ENCODE measurements at places on chromosomes 3 and 15.
A peak's percentile ranks its signal among the peaks of the same experiment; 100 is the strongest.

DNA sequence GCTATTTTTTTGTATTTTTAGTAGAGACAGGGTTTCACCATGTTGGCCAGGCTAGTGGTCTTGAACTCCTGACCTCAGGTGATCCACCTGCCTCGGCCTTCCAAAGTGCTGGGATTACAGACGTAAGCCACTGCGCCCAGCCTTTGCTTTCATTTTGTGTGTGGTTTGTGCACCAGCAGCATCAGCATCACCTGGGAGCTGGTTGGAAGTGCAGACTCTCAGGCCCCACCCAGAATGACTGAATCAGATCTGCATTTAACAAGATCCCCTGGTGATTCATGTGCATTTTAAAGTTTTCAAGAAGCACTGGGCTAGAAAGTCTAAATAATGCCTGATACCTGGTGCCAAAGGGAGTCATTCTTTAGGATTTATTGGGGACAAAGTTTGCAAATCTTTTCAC is 73.4 kb upstream of the BNIP2 start:
- DNase-seq = no peak

GRCh38 chr3:10992017-10992942 is at the start of gene SLC6A1:
Gene SLC6A1, plus strand, starts transcription at chr3:10992748. Its CDS starts 24,464 bp downstream, at chr3:11017212.
- no peak for DNase-seq

DNA sequence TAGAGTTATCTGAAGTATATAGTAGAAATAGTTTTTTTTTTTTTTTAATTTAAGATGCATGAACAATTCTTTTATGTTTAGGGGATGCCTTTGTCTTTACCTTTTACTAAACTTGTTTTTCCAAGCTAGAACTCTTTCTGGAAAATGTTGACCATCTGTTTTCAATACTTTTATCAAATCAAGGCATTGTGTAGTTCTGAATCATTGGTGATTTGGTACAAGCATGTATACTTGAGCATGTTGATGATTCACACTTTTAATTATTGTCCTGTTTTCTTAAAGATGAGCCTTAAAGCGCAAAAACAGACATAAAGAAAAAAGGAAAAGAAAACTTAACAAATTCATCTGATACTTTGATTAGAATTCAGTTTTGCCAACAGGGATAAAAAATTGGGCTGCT is 28.3 kb downstream of the PDCD6IP start:
- peak; percentile 54 for DNase-seq

GRCh38 chr3:36319680-36320079 is 60.6 kb upstream of the STAC start:
- no peak for DNase-seq

DNA sequence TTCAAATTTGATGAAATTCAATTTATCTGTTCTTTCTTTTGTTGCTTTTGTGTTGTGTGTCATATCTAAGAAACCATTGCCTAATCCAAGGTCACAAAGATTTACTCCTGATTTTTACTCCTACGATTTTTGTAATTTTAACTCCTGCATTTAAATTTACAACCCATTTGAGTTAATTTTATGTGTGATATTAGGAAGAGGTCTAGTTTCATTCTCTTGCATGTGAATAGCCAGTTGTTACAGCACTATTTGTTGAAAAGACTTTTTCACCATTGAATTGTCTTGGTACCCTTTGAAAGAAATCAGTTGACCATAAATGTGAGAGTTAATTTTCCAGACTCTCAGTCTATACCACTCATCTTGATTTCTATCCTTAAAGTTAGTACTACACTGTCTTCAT is 23.9 kb downstream of the CRTAP start:
- no peak for DNase-seq

- DNase-seq = no peak
Measured at GRCh38 chr3:46370839-46371518, at the start of gene CCR5. Gene CCR5, plus strand, starts transcription at chr3:46370946. Its CDS starts 1,957 bp downstream, at chr3:46372903.

DNA sequence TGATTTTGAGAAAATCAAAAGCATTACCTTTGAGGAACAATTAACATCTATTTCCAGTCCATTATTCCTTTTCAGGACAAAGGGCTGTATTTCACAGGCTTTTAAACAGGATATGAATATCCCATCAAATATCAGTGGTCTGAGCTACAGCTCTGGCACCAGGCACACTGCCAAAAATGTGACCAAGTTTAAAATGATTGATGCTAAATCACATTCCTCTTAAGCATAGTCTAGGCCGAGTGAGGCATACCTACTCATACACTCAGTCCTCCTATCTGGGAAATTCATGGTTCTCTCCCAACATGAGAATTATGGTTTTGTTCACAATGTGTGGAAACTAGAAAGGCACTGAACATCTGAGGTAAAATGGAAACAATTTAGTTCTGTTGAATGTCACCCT is 683.5 kb downstream of the TUSC7 start:
- DNase-seq = no peak

GRCh38 chr3:68676136-68676535 is 256.2 kb downstream of the TAFA4 start:
- no peak for DNase-seq

DNA sequence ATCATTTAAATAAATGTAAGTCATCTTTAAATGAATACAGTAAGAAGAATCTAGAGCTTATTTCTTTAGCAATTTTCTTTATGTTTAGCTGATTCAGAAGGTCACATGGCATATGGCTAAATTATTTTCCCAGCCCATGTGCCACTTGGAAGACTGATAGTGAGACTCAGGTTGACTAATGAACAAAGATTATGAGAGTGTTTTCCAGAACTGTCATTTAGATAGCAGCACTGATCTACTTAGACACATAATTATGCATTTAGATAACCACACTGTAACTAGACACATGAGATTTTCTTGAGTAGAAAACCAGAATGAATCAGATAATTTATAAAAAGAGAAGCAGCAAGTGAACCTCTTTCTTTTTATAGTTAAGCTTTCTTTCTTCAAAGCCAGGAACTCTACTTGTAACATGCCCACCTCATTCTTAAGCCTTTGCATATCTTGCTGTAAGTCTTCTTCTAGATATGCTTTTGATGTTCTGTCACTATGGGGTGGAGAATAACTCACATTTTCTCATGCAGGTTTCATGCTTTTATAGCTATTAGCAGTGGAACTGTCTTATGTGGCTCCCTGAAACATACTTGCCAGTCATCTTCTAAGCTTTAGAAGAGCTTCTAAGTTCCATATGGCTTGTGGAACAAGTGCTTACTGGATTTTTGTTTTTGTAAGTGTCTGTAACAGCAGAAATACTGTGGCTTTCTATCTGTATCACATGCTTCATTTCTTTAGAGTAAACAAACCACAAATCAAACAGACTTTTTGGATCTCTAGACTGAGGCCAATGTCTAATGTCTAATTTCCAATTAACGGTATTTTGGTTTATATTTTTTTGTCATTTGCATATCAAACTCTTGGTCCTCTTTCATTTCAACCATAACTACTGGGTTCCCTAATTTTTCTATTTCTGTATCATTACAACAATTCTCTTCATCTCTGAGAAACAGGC is 101.4 kb downstream of the LMLN start:
- DNase-seq = no peak

DNA sequence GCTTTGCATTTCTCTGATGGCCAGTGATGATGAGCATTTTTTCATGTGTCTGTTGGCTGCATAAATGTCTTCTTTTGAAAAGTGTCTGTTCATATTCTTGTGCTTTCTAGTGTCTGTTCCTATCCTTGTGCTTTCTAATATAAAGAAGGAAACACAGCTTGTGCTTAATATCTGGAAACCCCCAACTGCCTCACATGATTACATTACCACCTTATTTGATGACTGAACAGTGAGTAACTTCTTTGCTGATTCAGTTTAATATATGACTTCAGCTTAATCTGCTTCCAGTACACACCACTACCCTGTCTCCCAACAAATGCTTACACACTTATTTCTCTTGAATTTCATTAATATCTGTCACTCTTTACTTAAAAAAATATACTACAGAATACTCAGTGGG is 835.1 kb downstream of the EDEM1 start:
- no peak for DNase-seq

DNA sequence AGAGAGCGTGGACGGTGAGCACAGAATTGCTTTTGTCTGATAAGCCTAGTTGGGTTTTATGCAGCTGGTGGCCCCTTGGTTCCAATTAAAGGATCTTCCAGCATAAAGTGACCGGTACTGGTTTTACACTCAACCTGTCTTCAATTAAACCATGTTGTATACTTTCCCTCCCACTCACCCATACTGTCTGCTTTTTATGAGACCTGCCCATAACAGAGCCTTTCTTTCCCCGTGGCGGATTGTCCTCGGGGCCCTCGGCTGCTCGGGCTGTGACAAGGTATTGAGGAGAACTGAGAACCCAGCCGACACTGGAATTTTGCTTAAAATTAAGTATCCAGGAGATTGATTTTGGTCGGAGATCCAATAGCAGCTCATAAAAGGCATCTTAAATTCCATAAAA is 98.4 kb downstream of the TMEM266 start:
- no peak for DNase-seq

GRCh38 chr3:162206648-162207047 is 710.0 kb downstream of the OTOL1 start:
- DNase-seq = no peak

GRCh38 chr3:53040351-53040820 is 5.5 kb downstream of the SFMBT1 start:
- peak; percentile 43 for DNase-seq

DNA sequence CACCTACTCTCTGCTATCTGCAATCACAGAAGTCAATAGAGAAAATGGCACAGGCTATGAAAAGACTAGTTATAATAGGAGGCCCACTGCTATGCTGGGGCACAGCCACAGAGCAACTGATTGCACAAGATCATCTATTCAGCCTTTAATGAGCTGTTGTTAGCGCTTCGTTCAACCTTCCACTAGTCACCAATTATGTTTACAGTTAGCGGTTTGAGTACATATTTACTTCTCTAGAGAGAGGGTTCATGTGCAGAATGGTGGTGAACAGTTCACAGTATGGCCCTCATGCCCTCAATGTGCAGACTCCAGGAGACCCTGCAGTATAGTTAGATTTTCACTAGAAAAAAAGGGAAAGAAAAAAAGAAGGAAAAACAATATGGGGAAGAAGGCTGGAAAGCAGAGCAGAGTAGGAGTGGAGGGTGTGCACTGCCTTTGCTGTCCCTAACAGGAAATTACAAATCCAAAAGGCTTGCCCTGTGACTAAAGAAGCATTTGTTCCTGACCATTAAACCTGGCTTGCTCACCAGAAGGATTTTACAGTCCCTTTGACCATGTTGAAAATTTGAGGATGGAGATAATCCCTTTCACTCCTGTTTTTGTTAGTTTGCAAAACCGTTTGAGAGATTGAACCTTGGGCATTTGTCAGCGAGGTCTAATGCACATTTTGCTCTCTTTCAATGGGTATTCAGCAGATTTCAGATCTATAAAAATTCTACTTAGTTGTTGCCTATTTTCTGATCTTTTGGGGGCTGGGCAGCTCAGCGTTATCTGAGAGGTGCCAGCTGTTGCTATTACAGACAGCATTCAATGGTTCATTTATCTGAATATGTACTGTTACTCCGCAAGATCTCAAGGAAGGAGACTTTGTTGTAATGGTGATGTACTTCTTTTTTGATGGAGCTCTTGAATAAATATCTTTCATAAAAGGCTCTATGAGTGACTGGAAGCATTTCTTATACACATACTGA is 296.1 kb downstream of the LSAMP start:
- peak; percentile 7 for DNase-seq

DNA sequence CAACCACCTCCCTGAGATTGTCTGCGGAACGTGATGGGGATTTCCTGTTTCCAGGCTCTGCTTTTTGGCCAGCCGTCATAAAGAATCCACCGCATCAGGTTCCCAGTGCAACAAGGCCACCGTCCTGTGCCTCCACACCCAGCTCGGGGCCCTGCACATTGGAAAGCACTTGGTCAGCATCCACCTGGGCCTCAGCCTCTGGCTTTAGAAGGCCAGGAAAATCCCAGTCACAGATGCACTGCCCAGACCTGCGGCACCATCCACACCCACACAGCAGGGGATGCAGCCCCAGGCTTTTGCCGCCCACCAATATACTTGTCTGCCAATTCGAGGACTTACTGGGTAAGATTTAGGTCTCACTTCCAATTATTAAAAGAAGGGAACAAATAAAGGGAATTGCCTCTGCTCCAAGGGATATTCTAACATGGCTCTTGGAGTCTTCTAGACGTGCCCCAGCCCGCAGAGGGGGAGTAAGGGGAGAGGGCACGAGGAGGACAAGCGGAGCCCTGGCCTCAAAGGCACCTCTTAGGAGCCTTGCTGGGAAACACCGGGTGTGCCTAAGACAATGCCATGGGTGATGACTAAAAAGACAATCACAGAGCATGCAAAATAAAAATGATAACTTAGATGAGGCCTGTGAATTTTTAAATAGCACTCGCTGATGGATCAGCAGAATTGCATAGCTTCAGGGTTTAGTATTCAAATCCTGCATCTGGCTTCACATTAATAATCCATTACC is 169.2 kb downstream of the FOXP1 start:
- DNase-seq = no peak

GRCh38 chr3:183634707-183635106 is 716 bp upstream of the KLHL24 start:
- no peak for DNase-seq

DNA sequence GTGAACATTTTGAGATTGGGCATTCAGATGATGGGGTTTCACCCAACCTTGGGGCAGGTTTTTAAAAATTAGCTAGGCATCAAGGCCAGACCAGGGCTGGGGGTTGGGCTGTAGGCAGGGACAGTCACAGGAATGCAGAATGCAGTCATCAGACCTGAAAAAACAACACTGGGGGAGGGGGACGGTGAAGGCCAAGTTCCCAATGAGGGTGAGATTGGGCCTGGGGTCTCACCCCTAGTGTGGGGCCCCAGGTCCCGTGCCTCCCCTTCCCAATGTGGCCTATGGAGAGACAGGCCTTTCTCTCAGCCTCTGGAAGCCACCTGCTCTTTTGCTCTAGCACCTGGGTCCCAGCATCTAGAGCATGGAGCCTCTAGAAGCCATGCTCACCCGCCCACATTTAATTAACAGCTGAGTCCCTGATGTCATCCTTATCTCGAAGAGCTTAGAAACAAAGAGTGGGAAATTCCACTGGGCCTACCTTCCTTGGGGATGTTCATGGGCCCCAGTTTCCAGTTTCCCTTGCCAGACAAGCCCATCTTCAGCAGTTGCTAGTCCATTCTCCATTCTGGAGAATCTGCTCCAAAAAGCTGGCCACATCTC is 6.1 kb downstream of the RHO start:
- no peak for DNase-seq

DNA sequence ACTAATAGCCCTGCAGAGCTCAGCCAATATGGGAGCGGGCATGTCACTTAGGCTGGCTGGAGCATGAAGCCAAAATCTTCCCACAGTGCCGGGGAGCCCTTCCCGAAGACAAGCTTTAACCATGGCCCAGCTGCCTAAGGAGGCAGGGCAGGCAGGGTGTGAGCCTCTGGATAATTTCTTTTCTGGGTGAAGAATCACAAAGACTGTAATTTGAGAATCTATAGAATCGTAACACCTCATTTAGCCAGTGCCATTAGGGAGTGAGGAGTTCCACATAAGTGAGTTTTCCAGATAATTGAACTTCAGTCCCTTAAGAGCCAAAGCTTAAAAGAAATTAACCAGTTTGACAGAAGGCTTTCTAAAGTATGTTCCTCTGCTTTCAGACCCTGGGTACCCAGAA is 40.2 kb upstream of the TLE3 start:
- no peak for DNase-seq

- DNase-seq = no peak
Measured at GRCh38 chr15:96292635-96293034, 37.9 kb upstream of the NR2F2 start.

- no peak for DNase-seq
Measured at GRCh38 chr3:160312014-160312624, 86.9 kb downstream of the C3orf80 start.

Data from fibroblast of villous mesenchyme (primary cell).